ENCODE measurements at places on chromosomes 1 and 21.

DNA sequence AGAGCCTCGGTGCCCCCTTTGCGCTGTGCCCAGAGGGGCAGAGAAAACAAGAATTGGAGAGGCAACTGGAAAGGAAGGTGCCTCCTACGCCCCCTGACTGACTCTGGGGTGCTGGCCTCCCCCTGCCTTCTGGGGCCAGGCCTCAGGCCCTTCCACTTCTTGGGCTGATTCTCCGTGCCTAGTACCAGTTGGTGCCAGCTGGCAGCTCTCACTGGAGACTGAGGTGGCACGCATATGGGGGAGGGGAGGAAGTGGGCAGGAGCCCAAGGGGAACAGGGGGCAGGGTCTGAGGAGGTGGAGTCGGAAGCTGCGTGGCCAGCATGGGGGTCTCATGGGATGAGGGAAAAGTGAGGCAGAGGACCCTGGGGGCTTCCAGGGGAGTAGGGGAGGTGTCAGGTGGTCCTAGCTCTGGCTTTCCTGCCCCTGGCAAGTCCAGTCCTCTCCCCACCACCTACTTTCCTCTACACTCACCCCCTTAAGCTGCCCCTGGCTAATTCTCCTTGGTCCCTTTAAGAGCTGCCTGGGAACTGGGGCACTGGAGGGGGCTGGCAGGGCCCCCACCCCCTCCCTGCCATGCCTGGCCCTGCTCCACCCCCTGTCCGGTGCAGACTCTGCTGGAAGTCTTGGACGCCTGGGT, 6.5 kb upstream of the SEMA4A start:
- DNase-seq = no peak

- no peak for DNase-seq
Measured at GRCh38 chr1:219415915-219416314, 197.0 kb downstream of the ZC3H11B start.

- no peak for DNase-seq
Measured at GRCh38 chr21:19322360-19322759, 918.8 kb upstream of the TMPRSS15 start.

- DNase-seq = no peak
Measured at GRCh38 chr1:234062166-234062565, 157.7 kb downstream of the SLC35F3 start.

- no peak for DNase-seq
Measured at GRCh38 chr1:156525856-156526489, 25.4 kb upstream of the MEF2D start.

DNA sequence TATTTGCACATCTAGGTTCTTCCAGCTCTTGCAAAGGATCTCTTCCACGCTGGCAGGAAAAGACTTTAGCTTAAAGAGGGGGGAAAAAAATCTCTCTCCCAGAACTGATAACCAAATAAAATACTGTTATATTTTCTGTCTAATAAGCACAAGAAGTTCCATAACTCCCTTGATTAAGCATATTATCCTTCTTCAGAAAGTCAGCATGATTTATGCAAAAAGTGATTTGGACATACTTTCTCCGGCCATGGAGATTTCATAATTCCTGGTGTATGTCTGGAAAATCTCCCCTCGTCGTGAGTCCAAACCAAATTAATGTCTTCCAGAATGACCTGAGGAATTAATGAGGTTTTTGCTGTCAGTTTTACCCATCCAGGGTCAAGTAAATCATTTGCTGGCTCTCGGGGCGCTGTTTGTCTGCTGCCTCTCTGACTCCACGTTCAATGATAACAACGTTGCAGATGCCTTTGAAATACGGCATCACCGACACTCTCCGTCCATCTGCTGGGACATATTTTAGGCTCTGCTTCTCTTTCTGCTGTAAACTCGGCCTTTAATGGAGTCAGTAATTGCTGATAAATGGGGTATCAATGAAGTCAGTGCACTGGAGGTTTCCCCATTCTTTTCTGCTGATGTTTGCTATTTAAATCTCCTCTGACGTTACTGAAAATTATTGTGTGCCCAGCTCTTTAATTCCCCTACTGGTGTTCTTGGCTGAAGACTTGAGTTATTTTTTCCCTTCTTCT, 112.9 kb downstream of the HLX start:
- no peak for DNase-seq

DNA sequence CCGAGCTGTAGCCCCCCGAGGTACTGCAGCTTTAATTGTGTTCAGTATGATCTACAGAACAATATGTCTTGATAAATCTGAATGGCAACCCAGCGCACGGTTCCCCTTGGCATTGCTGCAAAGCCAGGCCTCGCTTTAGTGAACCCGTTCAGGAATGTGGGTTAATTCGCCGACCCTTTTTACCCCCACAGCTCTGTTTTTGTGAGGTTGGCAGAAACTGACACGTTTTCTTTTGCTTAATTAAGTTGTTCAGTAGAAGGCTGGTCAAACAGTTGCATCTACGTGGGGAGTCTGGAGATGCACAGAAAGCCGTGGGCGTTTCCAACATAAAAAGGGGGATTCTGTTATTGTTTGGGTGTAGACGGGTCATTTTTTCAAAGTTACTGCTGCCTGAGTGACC, 43.2 kb downstream of the OLIG1 start:
- DNase-seq = no peak

DNA sequence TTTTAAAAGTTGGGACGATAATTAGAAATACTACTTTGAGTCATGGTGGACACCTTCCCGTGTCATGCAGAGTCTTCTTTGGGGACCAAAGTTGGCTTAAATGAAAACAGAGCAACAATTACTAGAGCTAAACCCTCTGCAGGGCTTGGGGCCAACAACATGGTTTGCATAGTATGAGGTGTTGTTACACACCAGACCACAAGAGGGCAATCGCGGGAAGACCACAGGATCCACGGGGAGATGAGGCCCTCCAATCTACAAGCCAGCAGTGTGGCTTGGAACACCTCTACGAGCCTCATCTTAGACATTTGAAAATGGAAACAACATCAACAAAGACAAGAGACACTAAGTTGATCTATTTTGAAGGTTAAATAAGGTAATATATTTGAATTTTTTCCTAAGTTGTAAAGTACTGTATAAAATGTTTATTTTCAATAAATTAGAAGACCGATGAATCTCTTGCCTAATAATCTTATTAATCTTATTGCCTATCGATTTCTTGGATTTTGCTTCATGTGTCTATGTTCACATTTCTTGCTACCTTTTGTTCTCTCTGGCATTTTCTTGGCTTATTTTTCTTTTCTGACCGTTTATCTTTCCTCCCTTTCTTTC, 8.2 kb upstream of the SMCP start:
- DNase-seq = peak; percentile 40

GRCh38 chr1:219959540-219960203, 31.3 kb upstream of the SLC30A10 start:
- no peak for DNase-seq

GRCh38 chr1:208432346-208432745, 188.2 kb upstream of the PLXNA2 start:
- DNase-seq = no peak

- no peak for DNase-seq
Measured at GRCh38 chr1:33057095-33057494, 20.4 kb upstream of the AK2 start.

DNA sequence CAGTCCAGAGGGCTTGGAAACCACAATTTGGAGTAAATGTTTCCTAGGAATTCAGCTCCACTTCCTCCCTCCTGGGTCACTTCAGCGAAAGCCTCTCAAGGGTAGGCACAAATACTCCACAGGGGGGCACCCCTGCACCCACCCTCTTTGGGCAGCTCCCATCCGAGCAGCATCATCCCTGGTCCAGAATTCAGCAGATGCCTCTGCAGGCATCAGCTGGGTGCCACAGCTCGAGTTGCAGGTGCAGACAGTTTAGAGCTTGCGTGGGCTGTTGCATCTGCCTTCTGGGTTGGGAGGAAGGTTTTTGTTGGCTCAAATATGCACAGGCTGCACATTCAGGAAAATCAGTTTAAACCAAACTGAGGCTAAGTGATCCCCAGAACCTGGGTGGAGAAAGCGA, 25.0 kb downstream of the KANK4 start:
- no peak for DNase-seq

DNA sequence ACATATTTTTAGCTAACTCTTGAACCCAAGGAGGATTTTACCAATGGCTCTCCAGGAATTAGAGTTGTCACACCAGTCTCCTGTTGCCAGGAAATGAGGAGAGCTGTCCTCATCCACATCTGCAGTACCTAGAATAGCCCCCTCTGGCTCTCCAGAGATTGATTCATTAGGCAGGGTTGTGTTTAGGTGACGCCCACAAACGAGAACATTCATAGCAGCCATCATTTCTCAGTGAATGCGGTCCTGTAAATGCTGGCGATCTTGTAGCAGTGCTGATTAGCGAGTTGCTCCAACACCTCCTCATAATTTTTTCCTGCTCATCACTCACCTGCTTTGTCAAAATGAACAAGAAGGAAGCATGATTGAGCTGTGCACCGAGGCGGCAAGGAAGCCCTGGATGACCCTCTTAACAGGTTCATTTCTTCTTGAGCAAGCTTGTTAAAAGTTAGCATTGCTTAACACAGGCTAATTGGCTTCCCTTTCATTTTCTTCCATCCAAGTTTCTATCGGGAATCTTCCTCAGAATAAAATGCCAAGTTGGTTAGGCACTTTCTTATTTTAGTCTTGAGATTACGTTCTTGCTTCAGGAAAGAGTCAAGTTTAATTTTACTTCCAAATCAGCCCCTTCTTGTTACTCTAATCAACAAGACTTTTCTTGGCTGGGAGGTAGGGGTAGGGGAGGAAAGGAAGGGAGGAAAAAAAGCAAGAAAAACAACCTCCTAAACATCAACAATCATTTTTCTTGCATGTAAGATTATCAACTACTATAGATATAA, 16.5 kb upstream of the KLHDC8A start:
- no peak for DNase-seq

DNA sequence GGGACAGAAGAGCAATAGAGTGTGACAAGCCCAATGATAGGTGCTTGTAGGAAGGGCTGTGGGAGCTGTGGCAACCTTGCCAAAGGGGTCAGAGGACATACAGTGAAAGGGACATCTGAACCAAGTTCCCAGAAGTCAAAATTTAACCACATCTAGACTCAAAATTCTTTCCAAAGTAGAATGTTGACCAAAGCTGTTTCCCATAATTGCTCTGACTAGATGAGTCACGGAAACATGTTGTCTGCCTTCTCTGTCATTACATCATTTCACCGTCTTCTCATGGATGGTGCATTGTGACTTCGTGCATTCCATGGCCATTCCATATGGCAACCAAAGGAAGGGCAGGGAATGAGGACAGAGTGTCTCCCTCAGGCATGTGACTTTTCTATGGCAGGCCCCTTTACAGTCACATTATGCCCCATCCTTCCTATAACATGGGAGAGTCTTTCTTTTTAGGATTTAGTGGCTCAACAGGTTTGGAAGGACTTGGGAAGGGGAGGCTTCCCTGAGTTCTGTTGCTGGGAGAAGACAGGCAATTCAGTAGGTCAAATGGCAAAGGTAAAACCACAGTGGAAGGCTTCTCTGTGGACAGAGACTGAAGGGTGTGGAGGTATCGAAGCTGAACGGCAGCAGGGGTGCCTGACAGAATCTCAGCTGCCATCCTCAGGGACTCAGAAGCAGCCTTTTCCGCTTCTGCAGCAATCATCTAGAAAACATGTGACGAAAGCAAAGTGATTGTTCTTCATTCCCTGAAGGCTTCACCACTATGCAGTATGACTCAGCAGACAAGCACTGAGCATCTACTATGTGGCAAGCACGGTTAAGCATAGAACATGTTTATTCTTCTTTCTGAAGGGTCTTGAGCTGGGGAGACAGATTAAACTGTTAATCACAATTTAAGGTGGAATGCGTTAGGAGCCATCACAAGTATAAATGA, 24.7 kb downstream of the NPHS2 start:
- DNase-seq = peak; percentile 26

- DNase-seq = no peak
Measured at GRCh38 chr1:218383681-218384080, 38.5 kb downstream of the TGFB2 start.

- no peak for DNase-seq
Measured at GRCh38 chr1:172775606-172776005, 116.7 kb downstream of the FASLG start.

- DNase-seq = no peak
Measured at GRCh38 chr1:47226839-47227215, 5.2 kb downstream of the TAL1 start.

GRCh38 chr1:243550276-243550675, 294.4 kb downstream of the SDCCAG8 start:
- DNase-seq = no peak

- no peak for DNase-seq
Measured at GRCh38 chr1:66438062-66438461, 95.9 kb upstream of the SGIP1 start.

DNA sequence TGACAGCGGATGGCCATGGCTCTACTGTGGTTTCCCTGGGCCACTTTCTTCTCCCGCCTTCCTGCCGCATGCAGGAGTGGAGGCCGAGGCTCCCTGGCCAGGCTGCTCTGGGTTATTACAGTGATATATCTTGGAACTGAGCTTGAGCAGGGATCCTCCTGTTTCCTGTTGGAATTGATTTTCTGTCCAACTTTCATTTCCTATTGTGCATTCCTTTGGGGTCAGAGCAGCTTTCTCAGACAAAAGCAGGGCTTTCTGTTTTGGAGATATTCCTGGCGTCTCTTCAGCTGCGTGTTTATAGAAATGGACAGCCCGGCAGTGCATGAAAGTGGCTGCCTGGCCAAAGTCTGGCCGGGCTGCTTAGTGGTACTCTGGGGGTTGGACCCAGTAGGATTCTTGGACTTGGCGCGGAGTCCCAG, 146.4 kb downstream of the KIF26B start:
- DNase-seq = no peak

- DNase-seq = no peak
Measured at GRCh38 chr21:16773206-16773605, 739.6 kb upstream of the CXADR start.

DNA sequence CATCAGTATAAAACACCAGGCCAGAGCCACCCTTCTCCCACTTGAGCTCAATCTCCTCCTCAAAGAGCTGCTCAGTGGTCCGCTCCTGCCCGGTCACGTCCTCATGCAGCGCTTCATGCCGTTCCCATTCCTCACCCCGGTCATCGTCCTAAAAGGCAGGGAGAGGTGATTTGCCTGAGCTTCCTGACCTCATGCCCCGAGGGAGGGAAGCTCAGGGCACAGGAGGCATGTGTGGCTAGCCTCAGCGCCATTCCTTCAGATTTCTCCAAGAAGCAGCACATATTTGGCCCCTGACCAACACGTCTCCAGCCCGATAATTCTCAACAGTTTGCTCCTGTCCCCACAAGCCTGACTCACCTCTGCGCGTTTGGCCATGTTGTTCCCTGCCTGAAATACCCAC, 4.2 kb upstream of the GPN2 start:
- DNase-seq = no peak

- no peak for DNase-seq
Measured at GRCh38 chr1:165531021-165531420, 12.8 kb upstream of the LRRC52 start.

GRCh38 chr21:42597487-42598158, 55.8 kb upstream of the PDE9A start:
- peak; percentile 15 for DNase-seq

Data from GM12878 (cell line).